NCI-H82 (cell line): ENCODE measurements at places on chromosomes 6 and 20.

- no peak for DNase-seq
Observed at GRCh38 chr20:9889270-9889981, 50.5 kb upstream of the PAK5 start.

DNA sequence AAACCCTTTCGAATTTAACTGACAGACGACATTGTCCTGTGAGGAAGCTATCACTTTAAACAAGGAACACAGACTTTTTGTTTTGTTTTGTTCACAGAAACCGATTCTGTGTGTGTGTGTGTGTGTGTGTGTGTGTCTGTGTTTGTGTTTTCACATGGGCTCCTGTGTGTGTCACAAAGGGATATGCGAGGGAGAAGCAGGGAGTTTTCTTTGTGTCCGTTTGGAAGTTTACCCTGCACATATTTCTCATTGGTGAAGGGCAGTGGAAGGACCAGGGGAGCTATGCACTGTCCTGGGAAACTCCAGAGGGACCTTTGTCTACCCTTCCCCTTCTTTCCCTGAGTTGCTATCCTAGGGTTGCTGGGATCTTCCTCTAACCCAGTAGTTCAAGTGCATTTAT, 17.7 kb downstream of the POM121L2 start:
- no peak for DNase-seq

DNA sequence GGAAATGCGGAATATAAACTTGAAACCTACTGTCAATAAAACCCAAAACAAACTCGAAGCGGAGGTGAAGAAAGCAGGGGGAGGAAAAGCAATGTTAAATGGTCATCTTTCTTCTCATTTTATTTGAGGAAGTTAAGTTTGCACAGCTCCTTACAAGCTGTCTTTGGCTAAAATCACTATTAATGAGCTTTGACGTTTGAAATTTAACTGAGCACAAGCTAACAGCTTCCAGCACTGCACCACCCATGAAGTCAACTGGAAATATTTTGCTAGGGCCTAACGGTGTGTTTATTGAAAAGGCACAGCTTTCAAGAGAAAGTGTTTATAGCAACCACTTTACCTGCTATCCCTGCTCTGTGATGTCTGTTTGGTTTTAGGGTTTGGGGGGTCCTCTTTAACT, 103.8 kb downstream of the PKHD1 start:
- DNase-seq = no peak

GRCh38 chr6:74269600-74269858, 573.5 kb downstream of the CD109 start:
- no peak for DNase-seq

DNA sequence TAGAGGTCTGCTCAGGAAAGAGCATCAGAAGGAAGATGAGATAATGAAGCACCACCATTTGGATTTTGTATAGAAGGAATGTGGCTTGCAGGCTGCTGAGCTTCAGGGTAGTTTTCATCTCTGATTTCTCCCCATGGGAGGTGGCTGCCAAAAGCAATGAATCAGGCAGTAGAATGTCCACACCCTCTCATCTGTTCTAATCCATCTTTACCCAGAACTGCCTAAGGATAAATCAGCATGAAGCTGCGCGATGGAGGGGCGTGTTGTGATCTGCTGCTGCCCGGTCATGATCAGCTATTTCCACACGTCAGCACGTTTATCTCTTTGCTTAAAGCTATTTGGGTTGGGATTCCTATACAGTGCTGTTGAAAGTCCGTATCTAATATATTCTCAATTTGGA, 295.4 kb downstream of the FOXA2 start:
- DNase-seq = no peak
